ENCODE measurements at places on chromosomes 7 and 10.

GRCh38 chr10:32161586-32161985, 105.4 kb upstream of the KIF5B start:
- DNase-seq = no peak

- DNase-seq = no peak
These were observed 272.3 kb upstream of the C7orf33 start for GRCh38 chr7:148318102-148318811.

DNA sequence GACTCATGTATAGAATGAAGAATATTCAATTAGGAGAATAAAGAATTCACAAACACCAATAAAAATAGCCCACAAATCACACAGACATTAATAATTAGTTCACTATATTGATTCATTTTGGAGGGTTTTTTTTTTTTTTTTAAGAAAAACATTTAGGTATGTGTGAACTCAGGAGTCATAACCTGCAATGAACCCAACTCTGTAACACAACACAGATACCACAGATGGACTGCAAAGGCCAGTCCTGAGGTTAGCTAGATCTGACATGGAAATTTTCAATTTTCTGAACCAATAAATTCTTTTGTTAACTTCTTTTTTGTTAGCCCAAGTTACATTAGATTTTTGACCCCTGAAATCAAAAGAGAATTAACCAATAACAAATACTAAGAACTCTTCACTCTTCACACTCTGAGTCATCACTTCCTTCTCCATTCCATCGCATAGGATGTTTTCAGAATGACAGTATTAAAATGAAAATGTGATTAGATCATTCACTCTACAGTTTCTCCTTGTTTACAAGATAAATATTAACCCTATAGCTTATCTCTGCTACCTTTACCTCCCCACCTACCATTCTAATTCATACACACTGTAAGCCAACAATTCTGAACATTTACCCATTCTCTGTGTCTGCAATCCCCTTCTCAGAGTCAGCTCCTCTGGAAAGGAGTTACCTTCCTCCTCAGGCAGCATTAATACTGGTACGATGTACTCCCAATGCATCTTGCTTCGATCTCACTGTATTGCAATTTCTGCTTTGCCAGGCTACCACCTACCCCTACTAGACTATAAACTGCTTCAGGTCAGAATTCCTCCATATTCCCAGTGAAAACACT, 141.5 kb downstream of the LRRN3 start:
- DNase-seq = no peak

DNA sequence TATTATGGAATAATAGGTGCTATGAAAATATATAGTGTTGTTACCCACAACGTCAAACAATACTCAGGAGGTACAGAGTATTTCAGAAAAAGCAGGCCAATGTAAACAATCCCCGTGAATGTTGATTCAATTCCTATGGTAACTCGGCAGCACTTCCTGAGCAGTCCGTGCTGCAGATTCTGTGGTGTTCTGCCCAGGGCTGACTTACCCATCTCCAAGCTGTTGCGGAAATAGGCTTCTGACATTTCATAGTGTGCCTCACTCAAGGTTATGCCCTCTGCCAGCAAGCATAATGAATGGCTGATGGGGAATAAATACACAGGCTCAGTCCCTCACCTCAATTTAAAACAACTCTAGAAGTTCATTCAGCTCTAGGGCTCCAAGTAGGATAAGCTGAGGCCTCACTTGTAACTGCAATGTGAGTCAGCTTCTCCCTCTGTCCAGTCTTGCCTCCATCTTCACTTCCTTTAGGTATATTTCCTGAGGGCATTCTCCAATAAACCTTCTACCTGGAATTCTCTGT, 177.6 kb downstream of the GNAI1 start:
- peak; percentile 44 for DNase-seq

GRCh38 chr10:17033529-17034260, 95.9 kb downstream of the CUBN start:
- DNase-seq = no peak
